ENCODE measurements at places on chromosomes 6 and 20. TPM values are rescaled to one million over a fixed set of nuclear protein-coding genes. Genes with fewer than 3 reads are reported as not detected.

The AGER gene
- 2.7 TPM for total RNA-seq

The RIMS1 gene
- total RNA-seq = 0.48 TPM

The GATA5 gene
- not detected for total RNA-seq

The ZNF334 gene
- 2.0 TPM for total RNA-seq

The SLC17A1 gene
- not detected for total RNA-seq

The ATRN gene
- total RNA-seq = 14.7 TPM

The TMEM170B gene
- 0.20 TPM for total RNA-seq

The TMEM217 gene
- 0.84 TPM for total RNA-seq

The TUBB2B gene
- total RNA-seq = 3.0 TPM

The RCAN2 gene
- 1.00 TPM for total RNA-seq

The ULBP3 gene
- total RNA-seq = 3.8 TPM
